Thoracic aorta endothelial cell (primary cell): ENCODE measurements at places on chromosomes 16 and 17. TPM values are rescaled to one million over a fixed set of nuclear protein-coding genes. Genes with fewer than 3 reads are reported as not detected.

The ZNF652 gene
- total RNA-seq = 19.0 and 21.1 TPM in 2 replicates

The KRTAP2-1 gene
- total RNA-seq = not detected in 2 replicates

The MYOCD gene
- not detected in 2 replicates for total RNA-seq

The SLC13A2 gene
- not detected in 2 replicates for total RNA-seq

The TBKBP1 gene
- total RNA-seq = 8.8 and 14.6 TPM in 2 replicates

The KCNJ12 gene
- total RNA-seq = 1.3 and 4.7 TPM in 2 replicates

The ZACN gene
- 0.07 TPM in 1 of 2 replicates, not detected in the other for total RNA-seq

The TPSD1 gene
- not detected in 2 replicates for total RNA-seq

The RTN4RL1 gene
- under 0.01 TPM in 2 replicates for total RNA-seq

The ACBD4 gene
- 2.7 and 6.7 TPM in 2 replicates for total RNA-seq

The PIK3R6 gene
- not detected in 2 replicates for total RNA-seq

The ITGB3 gene
- 86.4 and 102 TPM in 2 replicates for total RNA-seq

The SSTR5 gene
- total RNA-seq = not detected in 2 replicates

The CFAP97D1 gene
- 0.14 TPM in 1 of 2 replicates, not detected in the other for total RNA-seq

The ABCC12 gene
- total RNA-seq = not detected in 2 replicates

The MRPL28 gene
- 85.0 and 90.7 TPM in 2 replicates for total RNA-seq

The SOX8 gene
- total RNA-seq = 0.29 and 0.40 TPM in 2 replicates

The GSPT1 gene
- 215 and 218 TPM in 2 replicates for total RNA-seq

The CLEC19A gene
- not detected in 2 replicates for total RNA-seq

The ESRP2 gene
- total RNA-seq = 0.36 and 0.53 TPM in 2 replicates

The EVI2A gene
- 0.80 and 1.3 TPM in 2 replicates for total RNA-seq

The FSCN2 gene
- 0.43 and 0.53 TPM in 2 replicates for total RNA-seq

The SP6 gene
- total RNA-seq = 1.7 and 2.4 TPM in 2 replicates

The FZD2 gene
- 0.66 and 1.2 TPM in 2 replicates for total RNA-seq

The TNFSF13 gene
- 2.7 and 3.1 TPM in 2 replicates for total RNA-seq

The TTLL6 gene
- 0.07 TPM in 1 of 2 replicates, not detected in the other for total RNA-seq

The STH gene
- not detected in 2 replicates for total RNA-seq

The TLCD3B gene
- total RNA-seq = 0.07 and 0.13 TPM in 2 replicates

The C1QL1 gene
- total RNA-seq = 0.13 TPM in 1 of 2 replicates, not detected in the other

The IGFBP4 gene
- 151 and 189 TPM in 2 replicates for total RNA-seq

The CDK3 gene
- total RNA-seq = 0.40 and 0.86 TPM in 2 replicates

The MYH13 gene
- total RNA-seq = not detected in 2 replicates

The MSLN gene
- total RNA-seq = not detected in 2 replicates

The ACAP1 gene
- total RNA-seq = not detected in 2 replicates

The CDH3 gene
- not detected in 2 replicates for total RNA-seq

The CLDN7 gene
- 19.0 and 22.7 TPM in 2 replicates for total RNA-seq

The CDC6 gene
- 53.5 and 53.7 TPM in 2 replicates for total RNA-seq

The CETP gene
- 0.13 and 0.43 TPM in 2 replicates for total RNA-seq

The GAST gene
- not detected in 2 replicates for total RNA-seq

The CACNG5 gene
- total RNA-seq = not detected in 2 replicates

The MRC2 gene
- 54.6 and 59.6 TPM in 2 replicates for total RNA-seq

The TBC1D3K gene
- not detected in 2 replicates for total RNA-seq

The PLA2G10 gene
- total RNA-seq = not detected in 2 replicates
